Liver (tissue), 10 donors: ENCODE measurements at places on chromosomes 3 and 15.

- DNase-seq, result no peak
Observed at GRCh38 chr15:91844928-91845327, 8.6 kb upstream of the SLCO3A1 start.

DNA sequence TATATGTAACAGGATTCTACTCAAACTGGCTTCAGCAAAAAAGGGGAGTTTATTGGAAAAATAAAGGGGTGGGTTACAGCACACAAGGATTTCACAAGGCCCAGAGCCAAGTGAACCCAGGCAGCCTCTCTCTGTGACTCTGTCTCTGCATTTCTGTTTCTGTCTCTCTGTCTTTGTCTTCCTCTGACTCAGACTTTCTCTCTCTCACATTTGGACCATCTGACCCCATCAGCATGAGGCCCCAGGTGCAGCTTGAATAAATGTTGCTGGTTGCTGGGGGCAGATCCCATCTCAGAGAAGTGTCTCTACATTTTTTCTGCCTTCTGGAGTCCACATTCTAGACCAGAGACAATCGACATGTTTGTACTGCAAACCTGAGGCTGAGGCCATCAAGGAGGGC lies 45.0 kb downstream of the RPLP1 start:
- no peak for DNase-seq

DNA sequence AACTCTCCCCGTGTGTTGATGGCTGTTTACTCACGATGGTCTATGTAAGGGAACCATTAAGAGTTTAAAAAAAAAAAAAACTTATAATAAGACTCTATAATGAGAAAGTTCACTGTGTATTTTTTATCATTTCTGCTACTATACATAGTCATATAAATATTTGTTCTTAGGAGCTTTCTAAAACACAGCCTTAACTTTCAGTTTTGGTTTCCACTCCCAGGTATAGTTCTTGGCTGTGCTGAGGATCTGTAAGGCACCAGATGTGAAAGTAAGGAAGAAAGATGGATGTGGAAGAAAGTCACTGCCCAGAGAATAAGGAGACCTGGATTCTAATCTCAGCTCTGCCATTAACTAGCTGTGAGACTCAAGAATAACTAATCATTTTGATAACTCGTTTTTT lies 101.9 kb upstream of the THBS1 start:
- DNase-seq, result no peak

DNA sequence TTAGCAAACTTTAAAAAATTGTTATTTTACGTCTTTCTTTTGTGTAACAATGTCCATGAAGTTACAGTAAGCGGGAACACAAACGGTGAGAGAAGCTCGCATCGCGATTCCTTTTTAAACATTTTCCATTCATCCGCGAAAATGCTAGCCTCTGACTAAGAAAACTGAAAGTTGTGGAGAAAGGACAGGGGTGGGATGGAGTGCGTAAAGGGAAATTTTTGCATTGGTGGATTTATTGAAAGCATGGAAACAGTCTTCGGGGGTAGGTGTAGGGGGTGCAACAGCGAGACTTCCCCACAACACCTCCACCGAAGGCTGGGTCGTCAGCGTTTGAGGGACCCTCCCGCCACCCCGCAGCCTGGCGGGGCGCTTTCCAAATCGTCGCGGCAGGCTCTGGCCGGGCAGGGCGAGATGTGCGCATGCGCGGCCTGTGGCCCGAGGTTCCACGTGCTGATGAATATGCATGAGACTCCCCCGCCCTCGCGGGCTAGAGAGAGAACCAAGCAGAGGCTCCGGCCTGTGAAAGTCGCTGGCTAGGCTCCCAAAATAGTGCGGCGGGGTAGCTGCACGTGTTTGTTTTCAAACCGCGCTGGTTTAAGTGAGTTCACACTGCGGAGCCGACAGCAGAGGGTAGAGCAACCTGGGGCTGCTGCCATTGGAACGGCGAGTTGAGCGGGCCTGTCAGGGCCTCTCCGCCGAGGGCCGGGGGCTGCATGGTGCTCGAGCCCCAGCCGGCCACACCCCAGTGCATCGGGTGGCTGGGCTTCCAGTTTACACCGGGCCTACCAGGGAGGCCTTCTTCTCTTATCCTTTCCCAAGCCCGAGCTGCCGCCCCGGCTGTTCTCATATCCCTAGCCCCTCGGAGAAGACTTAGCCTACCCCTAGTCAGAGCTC lies 9.9 kb downstream of the ZIC1 start:
- DNase-seq, result no peak

GRCh38 chr3:140395134-140396075 lies 282.5 kb upstream of the TRIM42 start:
- no peak for DNase-seq

DNA sequence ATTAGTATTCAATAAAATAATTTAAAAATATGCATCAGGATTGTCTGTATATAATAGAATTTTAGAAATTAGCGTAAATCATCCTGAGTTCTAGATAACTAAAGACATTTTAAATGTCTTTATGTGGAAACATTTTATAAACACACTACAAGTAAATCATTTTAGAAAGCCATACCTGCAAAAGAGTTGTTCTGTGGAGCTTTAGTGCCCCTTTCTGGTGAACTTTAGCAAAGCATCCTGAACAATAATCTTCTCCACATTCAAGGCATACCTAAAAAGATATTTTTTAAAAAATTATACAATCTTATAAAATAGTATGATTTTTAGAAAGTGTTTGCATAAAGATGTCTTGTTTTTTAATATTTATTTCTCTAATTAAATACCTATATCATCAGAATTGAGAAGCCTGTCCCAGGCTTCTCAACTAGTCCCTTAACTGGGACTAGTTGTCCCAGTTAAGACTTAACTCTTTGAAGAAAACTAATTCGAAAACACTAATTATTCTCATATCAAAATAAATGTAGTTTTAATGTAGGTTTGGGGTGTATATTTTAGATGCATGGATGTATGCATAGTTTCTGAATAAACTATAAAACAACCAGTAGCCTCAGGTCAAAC lies 29.7 kb downstream of the ZBBX start:
- DNase-seq, result no peak

DNA sequence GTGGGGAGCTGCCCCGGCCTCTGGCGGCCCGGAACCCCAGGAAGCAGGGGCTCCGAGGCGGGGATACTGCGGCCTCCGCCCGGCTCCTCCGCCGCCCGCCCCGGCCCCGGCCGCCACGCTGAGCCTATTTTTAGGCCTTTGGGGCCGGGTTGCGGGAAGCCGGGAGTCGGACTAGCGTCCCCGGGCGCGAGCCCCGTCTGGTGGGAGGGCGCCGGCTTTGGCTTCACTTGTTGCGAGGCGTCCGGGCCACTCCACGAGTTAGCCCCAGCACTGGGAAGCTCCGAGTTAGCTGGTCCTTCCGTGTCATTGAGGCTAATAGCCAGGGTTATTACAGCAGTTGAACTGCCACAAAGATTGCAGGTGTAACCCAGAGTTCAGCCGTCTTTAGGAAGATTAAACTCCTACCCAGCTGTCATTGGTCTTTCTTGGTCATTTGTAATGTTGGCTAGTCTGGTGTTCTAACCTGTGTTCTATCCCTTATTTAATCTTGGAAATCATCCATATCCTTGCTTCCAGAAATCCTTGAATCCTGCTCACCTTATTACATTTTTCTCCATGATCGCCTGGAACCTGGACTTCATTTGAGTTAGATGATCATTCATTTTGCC lies 791 bp downstream of the GYG1 start:
- peak; percentile 46 for DNase-seq

DNA sequence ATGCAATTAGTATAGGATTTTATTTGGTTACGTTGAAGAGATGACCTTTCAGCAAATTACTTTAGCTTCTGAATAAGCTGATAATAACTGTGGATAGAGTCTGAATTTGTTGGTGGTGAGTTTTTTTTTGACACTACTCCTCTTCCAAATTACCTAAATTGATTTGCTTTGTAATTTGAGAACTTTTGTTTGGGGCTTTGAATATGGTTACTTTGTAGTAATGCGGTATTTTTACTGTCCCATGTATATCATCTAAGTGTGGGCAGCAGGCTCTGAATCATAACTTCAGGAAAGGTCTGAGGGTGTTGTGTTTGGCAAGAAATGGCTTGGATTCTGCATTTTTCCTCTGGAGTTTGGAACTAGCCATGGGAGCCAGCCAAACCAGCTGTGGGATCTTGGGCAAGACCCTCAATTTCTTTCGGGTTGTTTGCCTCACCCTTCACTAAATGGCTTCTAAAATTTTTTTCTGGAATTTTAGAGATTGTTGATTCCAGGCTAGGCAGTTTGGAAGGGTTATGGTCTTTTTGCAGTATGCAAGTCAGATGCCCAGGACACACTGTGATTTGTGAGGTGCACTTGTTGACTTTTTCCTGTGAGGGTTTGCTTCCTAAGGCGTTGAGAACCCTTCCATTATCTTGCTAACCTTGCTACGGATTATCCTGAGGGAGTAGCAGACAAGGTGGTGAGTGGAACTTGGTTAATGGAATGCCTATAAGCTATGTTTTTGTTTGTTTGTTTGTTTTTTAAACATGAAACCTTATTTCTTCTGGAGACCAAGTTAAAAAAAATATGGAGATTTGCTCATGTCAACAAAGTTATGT lies 10.4 kb downstream of the PTPRG start:
- DNase-seq, result no peak

DNA sequence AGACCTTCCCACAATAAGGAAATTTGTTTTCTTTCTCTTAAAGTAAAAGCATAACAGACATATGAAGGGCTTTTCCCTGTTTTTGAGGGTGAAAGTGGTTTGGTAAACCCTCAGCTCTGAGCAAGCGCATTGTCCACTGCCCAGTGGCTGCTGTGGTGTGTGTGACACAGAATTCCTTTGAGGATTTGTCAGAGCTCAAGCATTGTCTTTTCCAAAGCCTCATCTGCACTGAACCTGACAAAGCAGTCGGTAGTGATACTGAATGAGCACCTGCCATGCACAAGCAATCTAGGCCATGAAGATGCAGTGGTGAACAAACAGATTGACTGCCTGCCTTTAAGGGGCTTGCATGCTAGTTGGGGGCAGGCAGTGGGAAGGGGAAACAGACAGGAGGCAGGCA lies 128.3 kb downstream of the PLCL2 start:
- DNase-seq, result no peak

- no peak for DNase-seq
Observed at GRCh38 chr3:195458316-195458717, 15.5 kb upstream of the ACAP2 start.

DNA sequence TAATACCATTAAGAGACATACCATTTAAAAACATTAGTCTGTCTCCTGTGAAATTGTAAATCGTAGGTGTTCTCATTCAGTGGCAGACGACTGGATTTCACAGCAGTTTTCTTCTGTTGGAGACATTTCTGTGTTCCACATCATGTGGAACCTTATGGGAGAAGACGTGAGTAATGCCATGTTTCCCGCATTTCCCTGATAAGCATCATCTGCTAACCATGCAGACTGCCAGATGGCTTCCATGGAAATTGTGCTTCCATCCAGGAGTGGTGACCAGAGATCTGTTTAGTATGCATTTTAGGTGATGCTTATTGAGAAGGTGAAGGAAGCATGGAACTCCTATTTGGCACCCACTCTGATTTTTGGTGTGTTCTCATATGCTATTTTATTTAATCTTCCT lies 28.4 kb upstream of the ST3GAL6 start:
- DNase-seq, result no peak

- peak; percentile 71 for DNase-seq
Observed at GRCh38 chr3:39177708-39178332, 14.6 kb downstream of the XIRP1 start.

DNA sequence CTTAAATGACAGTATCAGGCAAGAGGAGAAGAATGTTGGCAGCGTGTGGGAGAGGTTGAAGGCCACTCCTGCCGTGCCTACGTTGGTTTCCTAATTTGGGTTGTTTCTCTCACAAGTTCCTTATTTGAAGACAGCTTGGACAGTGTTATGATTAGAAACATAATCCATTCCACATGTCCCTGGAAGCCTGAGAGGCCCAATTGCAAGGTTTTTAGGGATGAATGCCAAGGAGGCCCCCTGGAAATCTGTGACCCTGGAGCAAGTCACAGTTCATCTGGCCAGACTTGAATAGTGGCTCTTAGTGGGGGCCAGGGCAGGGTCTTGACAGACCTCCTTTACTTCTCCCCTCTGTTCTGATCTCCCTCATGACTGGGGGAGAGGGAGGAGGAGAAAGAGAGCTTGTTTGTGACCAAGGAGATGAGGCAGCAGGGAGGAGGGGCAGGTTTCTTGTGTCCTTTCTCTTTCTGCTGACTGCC lies 584.4 kb upstream of the TBL1XR1 start:
- DNase-seq, result no peak

- DNase-seq, result no peak
Observed at GRCh38 chr3:157317895-157318294, 118.8 kb upstream of the PTX3 start.

GRCh38 chr3:155352900-155353490 lies 59.5 kb upstream of the STRIT1 start:
- DNase-seq, result no peak

DNA sequence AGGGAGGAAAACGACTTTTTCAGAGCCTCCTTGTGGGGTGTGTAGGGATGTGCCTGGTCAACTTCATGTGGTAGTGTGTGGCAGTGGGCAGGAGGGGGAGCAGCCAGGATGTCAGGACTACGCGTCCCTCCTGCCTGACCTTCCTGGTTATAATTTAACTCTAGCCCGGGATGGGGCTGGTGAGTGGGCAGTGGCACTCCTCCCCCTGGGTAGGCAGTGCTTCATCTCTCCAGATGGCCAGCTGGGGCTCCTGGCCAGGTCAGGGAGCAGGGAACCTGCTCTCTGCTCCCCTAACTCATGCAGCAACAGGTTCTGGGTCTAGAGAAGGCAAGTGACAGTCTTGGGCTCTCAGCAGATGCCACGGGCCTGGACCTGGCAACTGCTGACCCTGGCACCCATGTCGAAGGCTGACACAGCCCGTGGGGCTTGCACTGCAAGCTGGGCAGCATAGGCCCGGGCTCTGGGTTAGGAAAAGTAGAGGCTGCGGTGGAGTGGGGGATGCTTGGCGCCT lies 2.6 kb downstream of the ITIH4 start:
- peak; percentile 59 for DNase-seq
